Heart left ventricle (tissue), 16 donors: ENCODE measurements at places on chromosomes 6 and 20. TPM values are rescaled to one million over a fixed set of nuclear protein-coding genes. Genes with fewer than 3 reads are reported as not detected.

DNA sequence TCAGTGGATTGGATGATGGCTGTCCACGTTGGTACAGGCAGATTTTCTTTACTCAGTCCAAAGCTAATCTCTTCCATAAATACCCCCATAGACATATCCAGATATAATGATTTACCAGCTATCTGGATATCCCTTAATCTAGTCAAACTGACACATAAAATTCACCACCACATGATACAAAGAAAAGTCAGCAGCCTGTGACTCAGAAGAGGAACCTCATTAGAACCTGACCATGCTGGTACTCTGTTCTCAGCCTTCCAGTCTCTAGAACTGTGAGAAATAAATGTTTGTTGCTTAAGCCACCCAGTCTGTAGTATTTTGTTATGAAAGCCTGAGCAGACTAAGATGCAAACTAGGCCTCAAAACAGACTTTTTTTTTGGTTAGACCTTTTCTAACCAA, 431.3 kb upstream of the RNF217 start:
- DNase-seq: no peak

DNA sequence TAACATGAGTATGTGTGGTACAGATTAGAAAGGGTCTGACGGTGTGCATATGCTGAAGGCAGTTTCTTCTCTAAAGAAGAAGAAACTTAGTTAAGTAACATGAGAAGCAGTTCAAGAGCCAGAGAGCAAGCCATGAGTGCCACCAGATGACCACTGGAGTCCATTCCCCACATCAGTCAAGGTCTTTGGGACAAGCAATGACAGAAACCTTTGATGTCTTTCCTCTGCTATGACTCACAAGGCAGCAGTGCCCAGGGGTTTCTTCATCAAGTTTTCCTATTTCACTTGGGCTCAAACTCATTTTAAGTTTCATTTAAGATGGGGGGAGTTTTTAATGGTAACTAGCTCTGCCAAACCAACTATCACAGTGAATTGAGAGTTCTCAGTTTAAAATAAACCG, 303.8 kb upstream of the TBX18 start:
- DNase-seq: no peak

GRCh38 chr6:129567374-129567773, 142.6 kb downstream of the ARHGAP18 start:
- no peak for DNase-seq

DNA sequence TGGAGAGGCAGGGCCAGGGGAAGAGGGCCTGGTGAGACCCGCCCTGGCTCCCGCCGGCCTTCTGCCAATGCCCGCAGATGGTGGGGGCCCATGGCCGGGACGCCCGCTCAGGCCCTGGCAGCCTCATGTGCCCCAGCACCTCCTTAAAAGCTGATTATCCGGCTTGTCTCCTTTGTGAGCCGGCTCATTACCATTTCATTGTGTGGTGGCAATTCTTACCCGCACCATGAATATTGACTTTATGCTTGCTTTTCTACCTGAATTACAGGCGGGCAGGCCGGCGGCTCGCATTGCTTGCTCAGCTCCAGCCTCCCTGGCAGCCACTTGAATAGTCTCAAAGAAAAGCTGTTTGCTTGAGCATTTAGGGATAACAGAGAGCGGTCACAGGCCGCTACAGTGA, 120.0 kb upstream of the JAG1 start:
- DNase-seq: no peak

ANKRD66 gene
- not detected for polyA plus RNA-seq
